Muscle of back (tissue), 13 donors: ENCODE measurements at places on chromosomes 1 and 21.

DNA sequence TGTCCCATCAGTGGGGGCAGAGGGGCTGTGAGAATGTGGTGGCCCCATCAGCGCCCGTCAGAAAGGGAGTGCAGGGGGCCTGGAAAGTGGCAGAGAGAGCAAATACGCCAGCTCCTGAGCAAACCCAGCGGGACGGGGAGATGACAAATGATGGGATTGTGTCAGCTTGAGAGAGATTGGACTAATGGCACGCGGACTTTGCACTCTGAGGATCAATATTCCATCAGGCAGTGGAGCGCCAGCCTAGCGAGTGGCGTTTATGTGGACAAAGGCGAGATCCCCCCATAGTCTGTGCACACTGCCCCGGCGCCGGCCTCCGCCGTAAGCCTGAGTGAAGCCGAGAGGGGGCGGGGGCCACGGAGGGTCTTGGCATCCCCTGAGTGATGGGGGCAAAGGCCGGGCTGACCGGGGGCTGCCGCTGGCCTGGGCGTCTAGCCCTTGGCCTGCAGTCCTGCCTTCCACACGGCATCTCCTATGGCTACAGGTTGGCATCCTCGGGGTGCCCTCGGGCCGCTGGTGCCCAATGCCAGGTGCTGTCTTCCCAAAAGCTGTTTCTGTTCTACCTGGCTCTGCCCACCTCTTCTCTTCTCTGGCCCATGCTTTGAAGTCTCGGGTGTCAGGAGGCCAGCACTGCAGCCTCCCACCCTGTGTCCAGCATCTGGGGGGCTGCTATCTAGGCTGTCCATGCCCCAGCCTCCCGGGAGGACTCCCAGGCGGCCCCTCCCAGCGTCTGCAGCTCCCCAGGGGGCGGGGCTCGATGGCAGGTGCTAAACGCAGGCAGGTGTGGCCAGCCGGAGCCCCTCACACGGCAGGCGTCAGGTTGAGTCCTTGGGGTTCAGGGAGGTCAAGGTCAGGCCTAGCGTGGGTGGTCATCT lies 46.5 kb downstream of the PRDM16 start:
- DNase-seq: no peak

- DNase-seq: peak; percentile 52
Observed at GRCh38 chr1:151534662-151535278, 5.3 kb upstream of the TUFT1 start.

GRCh38 chr21:17506951-17507350 lies 5.9 kb upstream of the CXADR start:
- DNase-seq: no peak

- DNase-seq: peak; percentile 64
Observed at GRCh38 chr1:39080831-39081270, 54.7 kb downstream of the NDUFS5 start.

DNA sequence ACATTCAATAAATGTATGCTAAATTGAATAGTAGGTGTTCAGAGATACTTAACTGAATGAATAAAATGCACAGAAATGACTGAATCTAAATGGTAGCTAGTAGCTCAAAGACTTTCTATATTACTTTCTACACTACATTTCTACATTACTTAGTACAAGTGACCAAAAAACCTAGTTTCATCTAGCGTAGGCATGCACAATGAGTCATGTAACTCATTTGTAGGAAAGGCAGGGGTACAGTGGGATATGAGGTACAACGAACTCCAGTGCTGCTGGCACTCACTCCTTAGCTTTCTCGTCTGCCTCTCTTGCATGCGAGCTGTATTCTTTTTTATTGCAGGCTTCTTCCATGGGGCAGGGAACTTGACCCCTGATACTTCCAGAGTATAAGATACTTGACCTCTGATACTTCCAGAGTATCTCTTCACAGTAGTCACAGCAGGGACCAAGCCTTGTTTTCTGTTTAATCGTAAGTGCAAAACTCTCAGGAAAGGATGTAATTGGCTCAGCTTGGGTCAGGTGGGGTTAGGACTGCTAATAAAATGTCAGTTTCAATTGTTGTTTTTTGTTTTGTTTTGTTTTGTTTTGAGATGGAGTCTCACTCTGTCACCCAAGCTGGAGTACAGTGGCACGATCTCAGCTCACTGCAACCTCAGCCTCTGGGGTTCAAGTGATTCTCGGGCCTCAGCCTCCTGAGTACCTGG lies 4.9 kb upstream of the ATP2B4 start:
- no peak for DNase-seq

GRCh38 chr1:211548321-211549091 lies 30.5 kb downstream of the SLC30A1 start:
- DNase-seq: no peak

DNA sequence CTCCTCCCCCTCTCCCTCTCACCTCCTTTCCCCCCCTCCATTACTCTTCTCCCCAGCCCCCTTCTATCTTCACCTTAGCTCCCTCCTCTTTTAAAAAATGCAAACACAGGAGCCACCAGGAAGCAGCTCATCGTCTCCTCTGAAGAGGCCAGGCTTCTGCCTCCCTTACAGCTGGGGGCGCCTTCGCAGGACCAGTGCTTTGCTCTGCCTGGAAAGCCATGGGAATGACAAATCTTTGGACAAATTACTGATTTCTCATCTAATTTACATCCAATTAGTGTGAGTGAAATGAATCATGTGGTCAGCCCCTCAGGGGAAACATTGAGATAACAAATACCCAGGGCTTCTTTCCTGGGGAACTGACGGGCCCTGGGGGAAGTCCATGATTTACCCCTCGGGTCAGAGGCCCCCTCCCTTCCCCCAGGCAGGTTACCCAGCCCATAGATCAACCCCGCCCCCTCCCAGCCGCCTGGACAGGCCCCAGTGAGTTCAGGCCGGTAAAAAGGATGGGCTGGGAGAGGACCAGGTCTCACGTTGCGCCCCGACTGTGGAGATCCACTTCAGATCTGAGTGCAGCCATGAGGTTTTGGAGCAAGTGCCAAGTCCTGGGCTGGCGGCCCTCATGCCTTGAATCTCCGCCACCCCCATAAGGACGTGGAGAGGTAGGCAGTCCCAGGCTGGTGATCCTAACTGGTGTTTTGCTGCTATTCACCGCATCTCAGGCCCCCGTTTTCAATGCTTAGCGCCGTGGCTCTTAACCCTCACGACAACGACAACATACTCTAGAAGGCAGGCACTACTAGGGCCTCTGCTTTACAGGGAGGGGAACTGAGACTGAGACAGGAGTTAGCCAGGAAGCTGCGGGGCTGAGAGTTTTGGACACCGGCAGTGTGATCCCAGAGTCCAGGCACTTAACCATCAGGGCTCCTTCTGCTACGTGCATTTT lies 300.8 kb downstream of the RRAGC start:
- DNase-seq: no peak

- DNase-seq: no peak
Observed at GRCh38 chr21:38909109-38909508, 103.4 kb downstream of the ETS2 start.

GRCh38 chr1:196684476-196684875 lies 32.6 kb downstream of the CFH start:
- DNase-seq: no peak
